ENCODE measurements at places on chromosomes 16 and 17.

GRCh38 chr17:39104046-39104445, 47.4 kb downstream of the PLXDC1 start:
- DNase-seq = no peak

DNA sequence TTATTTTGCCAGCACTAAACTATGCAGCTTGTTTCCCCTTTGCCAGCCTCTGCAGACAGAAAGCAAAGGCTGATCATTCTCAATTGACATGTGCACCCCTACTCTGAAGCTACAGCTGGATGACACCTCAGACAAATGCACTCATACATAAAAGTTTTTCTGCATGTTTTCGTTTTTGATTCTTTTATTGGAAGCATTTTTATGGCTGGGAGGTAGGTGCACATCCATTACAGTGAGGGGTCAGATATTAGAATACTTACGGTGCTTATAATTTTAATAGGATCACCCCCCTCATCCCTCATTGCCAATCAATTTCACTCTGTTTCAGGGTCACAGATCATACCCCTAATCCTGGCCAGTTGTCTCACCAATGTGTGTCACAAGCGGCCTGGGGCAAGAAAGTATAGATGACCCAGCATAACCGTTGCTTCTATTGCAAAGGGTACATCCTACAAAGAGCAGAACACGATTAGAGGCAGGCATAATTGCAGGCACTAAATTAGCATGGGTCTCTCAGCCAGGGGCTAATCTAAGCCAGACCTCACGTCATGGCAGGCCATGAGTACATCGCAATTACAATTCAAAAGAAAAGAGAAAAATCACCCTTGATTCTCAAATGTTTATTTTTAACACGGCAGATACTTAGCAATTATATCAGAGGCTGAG, 89.5 kb upstream of the SOX9 start:
- DNase-seq = no peak

DNA sequence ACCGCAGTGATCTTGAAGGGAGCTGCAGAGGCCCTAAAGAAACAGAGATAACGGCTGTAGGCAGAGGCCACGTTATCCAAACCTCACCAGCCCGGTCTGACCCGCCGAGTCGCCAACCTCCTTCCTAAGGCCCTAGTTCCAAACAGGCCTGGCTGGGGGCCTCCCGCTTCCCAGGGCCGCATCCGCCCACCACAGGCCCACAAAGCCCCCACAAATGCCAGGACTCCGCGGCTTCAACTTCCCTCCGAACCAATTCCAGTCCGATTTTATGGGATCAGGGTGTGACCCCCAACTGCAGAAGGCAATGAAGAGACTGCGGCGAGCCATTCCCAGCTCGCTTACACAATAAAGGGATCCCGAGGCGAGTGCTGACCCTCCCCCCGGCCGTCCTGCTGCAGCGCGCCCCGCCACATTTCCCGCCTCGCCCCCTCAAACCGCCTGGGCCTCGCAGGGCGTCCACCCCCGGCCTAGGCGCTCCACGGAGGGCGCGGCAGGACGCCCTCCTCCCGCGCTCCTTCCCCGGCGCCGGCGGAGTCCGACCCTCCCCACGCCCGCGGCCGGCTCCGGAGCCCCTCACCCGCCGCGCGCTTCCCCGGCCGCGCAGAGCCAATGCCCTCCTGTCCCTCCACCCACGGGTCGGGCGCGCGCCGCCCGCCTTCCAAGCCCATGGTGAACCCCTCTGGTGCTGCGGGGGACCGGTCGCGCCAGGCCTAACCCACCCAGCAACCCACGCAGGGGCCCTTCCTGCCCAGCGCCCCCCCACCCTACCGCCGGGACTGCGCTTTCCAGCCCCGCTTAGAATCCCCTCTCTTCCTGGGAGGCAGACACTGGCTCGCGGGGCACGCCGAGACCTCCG, 926 bp downstream of the MYH10 start:
- peak; percentile 43 for DNase-seq

GRCh38 chr17:20145567-20145966, 136.4 kb downstream of the SPECC1 start:
- DNase-seq = no peak

- no peak for DNase-seq
Measured at GRCh38 chr17:13538841-13539411, 62.8 kb downstream of the HS3ST3A1 start.

DNA sequence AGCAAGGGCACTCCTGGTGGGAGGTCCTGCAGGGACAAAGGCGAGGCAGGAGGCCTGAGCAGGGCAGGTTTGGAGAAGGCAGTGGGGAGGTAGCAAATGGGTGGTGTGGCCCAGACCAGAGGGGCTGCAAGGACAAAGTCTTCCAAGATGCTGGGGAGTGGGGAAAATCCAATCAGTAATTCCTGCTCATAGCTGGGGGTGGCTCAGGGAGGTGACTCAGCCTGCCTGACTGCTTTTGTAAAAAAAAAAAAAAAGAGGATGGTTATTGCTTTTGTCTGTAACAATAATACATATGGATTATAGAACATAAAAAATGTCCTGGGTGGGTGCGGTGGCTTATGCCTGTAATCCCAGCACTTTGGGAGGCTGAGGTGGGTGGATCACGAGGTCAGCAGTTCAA, 5.2 kb downstream of the IL34 start:
- DNase-seq = no peak

- DNase-seq = no peak
Measured at GRCh38 chr17:20948984-20949777, 93.6 kb downstream of the USP22 start.

- DNase-seq = no peak
Measured at GRCh38 chr16:81564421-81564911, 119.9 kb downstream of the CMIP start.

DNA sequence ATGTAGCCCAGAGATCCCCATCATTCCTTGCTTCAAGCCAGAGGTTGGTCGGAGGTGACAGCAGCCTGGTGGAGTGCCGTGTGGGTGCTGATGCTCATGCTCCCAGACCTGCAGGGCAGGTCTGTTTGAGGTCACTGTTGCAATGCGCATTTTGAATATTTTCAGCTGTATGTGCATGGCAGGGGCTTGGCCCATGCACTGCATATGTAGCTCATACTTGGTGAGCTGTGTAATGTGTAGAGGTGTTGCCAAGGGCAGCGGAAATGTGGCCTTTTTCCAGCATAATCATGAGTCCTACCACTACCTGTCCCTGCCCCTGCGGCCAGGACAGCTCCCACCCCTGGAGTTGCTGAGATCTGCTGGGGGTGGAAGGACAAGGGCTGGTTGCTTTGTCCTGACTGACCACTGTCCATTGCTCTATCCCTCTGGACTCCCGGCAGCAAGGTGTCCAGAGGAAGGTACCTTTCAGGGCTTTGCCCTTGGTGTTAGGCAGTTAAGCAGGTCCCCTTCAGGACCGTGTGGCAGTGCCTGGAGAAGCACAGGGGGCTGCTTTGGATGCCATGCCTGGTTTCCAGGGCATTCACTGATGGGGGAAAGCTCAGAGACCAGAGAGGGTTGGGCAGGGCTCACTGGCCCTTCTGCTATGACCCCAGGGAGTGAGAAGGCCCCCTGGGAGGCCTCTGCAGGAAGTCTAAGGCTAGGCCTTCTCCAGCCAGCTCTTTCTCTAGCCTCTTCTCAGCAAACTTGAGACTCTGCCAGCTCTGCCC, 215.2 kb downstream of the NTN1 start:
- no peak for DNase-seq

DNA sequence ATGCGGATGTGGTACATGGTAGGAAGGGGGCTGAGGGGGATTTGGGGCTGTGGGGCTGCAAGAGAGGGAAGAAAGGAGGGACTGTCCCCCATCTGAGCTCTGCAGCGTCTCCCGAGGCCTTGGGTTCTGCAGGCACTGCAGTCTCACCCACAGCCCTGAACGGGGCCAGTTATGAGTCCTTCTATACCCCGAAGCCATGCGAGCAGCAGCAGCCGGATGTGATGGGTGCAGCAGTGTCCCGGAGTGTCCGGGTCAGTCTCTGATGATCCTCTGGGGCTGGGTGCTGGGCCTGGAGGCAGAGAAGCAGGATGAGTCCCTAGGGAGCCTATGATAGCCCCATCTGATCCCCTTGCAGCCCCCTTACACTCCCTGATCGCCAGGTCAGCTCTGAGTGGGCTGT, 41.5 kb downstream of the CPNE2 start:
- DNase-seq = no peak

DNA sequence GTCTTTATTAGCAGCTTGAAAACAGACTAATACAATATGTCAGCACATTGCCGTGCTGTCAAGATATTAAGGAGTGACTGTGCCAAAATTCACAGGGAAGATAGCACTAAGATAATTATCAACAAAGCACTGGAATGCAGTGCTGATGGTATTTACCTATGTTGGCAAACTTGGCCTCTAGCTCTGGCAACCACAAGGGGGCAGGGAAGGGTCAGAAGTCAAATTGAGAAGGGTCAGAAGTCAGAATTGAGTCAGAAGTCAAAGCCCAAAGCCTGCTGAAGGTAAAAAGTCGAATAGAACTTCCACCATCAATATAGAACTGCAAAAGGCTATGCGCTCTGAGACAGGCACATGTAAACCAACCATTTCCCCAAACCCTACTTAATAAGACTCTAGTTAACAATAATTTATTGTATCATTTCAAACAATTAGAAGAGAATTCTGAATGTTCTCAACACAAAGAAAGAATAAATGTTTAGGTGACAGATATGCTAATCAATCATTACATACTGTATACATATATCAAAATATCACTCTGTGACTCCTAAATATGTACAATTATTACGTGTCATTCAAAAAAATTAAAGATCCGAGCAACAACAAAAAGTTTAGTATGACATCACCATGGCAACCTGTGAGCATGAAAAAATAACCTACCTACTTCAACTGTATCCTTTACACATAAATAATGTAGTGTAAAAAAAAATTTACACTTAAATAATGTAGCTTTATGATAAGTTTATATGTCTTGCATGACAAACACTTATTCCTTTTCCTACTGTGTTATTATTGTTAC, 916.1 kb downstream of the KCNJ2 start:
- peak; percentile 27 for DNase-seq

DNA sequence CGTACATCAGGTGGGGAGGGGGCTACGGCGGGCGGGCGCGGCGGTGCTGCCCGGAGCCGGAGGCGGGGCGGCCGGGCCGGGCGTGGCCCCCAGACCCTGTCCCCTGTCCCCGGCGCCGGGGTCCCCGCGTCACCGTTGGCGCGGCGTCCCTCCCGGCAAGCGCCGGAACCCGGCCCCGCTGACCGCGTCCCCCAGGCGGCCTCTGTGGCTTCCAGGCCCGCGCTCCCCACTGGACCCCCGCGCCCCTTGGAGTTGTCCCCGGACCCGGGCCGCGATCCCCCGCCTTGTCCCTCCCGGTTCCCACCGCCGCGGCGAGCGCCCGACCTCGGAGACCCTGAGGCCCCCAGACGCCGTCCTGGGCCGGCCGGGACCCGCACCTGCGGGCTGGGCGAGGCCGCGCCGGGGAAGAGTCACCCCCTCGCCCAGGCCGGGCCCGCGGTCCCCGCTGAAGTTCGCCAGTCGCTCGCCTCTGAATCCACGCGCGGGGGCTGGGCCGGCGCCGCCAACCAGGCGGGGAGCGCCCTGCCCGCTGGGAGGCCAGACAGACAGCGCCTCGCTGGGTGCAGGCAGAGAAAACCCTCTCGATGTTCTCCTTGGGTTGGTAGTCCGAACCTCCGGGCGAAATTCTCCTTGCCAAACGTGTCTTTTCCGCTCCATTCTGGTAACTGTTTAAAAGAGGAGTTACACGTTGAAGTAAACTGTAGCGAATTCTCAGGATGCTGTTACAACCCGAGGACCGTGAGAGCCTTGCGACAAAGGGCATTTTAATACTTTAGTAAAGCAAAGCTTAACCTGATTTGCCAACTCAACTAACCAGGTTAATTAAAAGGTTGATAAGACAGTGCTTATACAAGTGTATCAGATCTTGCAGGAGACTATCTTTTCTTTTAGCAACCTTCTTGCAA, 761 bp downstream of the GAN start:
- peak; percentile 43 for DNase-seq

- DNase-seq = no peak
Measured at GRCh38 chr17:4785311-4786105, 656 bp downstream of the VMO1 start.

DNA sequence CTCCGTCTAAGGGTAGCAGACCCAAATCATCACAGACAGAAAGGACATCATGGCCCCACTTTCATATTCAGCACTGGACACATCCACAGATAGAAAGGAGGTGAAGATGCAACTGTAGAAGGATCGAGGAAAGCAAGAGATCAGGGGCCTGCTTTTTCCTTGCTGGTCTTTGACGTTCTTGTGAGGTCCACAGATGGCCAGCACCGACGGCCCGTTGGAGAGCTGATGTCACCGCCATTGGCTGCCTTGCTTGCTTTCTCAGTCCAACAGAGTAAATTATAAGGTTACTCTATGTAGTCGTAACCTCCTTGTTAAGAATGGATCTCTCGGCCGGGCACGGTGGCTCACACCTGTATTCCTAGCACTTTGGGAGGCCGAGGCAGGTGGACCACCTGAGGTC, 5.1 kb upstream of the RBFOX3 start:
- DNase-seq = no peak

DNA sequence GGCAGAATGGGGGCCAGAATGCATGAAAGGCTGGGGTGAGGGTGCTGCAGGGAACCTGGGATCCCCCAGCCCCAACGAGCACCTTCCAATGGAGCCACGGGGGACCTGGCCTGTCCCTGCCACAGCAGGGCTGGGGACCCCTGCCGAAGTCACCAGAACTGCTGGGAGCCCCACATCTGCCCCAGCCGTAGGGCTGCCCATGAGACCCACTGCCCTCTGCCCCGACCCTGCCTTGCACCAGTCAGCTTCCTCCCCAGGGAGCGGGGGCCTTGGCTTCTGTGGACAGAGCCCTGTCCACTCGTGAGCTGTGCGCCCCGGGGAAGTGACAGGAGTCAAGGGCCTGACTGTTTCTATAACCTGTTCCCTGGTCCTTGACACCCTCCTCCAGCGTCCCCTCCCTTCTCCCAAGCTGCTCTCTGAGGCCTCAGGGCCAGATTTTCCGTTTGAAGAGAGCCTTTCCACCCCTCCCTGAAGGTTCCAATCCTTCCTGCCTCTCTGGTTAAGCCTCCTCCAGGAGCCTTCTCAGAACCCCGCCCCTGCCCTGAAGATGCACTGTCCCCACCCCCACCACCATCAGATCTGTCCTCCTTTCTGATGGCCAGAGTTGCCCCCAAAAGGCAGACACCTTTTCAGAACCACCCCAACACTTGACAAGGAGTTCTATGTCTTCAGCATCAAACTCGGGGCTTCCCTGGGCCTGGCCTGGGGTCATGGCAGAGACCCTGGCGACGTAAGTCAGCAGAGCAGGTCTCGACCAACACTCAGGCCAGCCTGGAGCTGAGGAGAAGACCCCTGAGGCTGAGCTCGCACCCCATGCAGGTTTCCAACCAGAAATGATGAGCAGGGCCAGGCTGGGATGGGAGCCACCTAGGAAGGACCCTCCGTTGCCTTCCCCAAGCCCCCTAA, 10.7 kb upstream of the PRR29 start:
- DNase-seq = no peak

Measured in SHP77 (cell line).